ENCODE measurements at places on chromosomes 3 and 15. TPM values are rescaled to one million over a fixed set of nuclear protein-coding genes. Genes with fewer than 3 reads are reported as not detected.

The SMAD3 gene
- 33.3 TPM for total RNA-seq

The ACAA1 gene
- total RNA-seq = 186 TPM

DNA sequence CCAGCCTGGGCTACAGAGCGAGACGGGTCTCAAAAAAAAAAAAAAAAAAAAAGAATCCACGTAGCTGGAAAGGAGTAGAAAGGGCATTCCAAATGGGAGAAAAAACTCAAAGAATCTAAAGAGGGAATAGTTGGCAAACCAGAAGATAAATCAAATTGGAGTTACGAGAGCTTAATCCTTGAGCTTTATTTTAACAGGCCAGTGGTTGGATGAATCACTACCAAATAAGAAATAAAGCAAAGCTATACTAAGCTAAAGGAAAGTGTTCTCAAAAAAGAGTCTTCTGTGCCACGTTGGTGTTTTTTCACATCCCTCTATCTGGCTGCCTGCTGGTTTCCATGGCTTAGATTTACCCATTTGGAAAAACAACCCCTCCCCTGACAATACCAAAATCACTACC, 14.0 kb downstream of the VGLL4 start:
- DNase-seq = no peak

The LRRC34 gene
- 0.24 TPM for total RNA-seq

- DNase-seq = no peak
Measured at GRCh38 chr3:86785386-86785785, 205.6 kb downstream of the VGLL3 start.

- DNase-seq = no peak
Measured at GRCh38 chr3:59555593-59556315, 505.9 kb upstream of the CFAP20DC start.

Measured in left colon (tissue), 2 donors.